Fibroblast of skin of back (primary cell): ENCODE measurements at places on chromosomes 11 and 22.

- DNase-seq = peak; percentile 80
Observed at GRCh38 chr22:37560608-37561211, 430 bp downstream of the CDC42EP1 start.

DNA sequence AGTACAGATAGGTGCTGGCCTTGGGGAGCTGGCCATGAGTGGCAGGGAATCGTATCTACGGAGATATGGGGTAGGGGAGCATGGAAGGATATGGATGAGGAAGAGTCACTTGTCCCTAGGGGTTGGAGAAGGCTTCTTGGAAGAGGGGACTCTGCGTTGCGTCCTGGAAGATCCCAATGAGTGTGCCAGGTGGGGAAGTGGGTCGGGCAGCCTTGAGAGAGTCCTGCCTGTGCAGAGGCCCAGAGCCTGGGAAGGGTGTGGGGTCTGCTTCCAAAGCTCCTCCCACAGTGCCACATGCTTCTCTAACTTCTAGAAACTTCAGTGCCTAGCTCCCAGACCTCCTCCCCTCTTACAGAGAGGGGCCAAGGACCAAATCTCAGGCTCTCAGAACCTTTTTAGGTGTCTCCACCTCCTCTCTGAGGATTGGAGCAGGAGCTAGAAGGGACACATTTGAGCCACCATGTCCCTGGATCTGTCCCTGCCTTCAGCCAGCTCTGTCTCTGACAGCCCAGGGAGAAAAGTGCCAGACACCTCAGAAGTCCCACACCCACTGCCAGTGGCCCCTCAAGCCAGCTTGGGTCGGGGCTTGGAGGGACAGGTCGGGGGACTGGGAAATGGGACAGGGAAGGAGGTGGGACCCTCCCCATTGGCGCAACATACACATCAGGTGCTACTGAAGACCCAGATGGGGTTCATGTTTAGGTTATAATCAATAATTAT lies 11.0 kb downstream of the RHBDD3 start:
- no peak for DNase-seq

GRCh38 chr11:17611049-17611448 lies 64.0 kb downstream of the OTOG start:
- no peak for DNase-seq

DNA sequence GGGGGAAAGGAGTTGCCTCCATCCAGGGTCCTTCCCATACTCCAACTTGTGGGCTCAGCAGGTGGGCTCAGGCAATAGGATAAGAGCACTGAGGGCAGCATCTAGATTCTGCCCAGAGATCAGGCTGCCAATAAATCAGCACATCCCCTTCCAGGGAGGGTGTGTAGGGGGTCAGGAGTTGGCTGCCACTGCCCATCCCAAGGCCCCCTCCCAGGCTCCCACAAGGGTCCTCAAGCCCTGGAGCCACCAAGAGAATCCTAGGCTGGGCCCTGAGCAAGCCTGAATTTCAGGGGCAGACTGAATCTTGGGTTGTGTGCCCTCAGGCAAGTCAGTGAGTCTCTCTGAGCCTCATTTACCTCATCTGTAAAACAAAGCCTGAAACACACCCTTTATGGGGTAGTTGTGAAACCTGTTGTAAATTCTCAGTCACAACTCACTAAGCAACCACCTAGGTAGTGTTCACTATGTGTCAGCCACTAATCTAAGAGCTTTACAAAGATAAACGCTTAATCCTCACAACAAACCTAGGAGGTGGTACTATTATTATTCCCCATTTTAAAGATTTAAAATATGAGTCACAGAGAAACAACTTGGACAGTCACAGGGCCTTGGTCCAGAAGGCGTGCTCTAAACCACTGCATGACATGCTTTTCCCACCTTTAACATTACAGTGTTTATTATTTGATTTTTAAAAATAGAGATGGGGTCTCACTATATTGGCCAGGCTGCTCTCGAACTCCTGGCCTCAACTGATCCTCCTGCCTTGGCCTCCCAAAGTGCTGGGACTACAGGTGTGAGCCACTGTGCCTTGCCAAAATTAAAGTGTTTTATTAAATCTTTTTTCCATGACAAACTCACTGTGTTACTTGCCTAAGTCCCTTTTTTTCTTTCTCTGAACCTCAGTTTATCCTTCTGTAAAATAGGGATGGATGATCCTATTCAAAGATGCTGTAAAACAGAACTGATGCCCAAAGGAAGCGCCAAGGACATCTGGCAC lies 36.2 kb downstream of the LMO1 start:
- DNase-seq = no peak

- DNase-seq = no peak
Observed at GRCh38 chr22:25650833-25651232, 86.4 kb downstream of the GRK3 start.

DNA sequence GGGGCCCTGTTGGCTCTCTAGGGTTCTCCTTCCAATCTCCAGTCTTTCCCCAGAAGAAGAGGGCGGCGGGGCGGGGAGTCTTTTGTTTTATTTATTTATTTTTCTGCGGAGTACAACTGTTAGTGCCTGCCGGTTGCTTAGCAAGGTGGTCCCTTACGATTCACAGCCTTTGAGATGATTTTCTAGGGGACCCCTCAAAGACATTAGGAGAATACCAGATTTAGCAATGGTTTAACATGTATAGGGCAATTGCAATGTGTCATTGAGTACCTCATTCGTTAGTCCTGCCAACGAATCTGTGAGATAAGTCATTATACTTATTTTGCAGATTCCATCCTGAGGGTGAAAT lies 307 bp upstream of the MRPL16 start:
- no peak for DNase-seq

DNA sequence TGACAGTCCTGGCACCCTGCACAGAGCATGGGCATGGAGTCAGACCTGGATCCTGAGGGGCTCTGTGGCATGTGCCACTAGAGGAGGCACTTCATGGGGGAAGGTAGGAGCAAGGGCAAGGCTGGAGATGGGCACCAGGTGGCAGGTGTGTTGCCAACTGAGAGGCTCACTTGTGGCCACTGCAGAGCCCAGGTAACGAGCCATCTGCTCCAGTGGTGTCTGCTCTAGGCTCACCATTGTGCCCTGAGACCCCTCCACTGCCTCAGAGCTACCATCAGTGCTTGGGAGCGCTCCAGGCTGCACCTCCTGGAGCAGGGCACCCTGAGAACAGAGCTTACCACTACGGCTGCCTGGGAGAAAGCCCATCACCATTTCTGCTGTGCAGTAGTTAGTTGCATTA lies 1.3 kb upstream of the ZDHHC8 start:
- no peak for DNase-seq

GRCh38 chr11:103051981-103052380 lies 40.0 kb downstream of the DCUN1D5 start:
- DNase-seq = peak; percentile 89

GRCh38 chr11:9250139-9250582 lies 15.0 kb downstream of the DENND5A start:
- no peak for DNase-seq

- no peak for DNase-seq
Observed at GRCh38 chr11:73205661-73206343, 12.3 kb upstream of the P2RY2 start.

GRCh38 chr11:96278039-96278897 lies 64.7 kb downstream of the MAML2 start:
- DNase-seq = no peak

GRCh38 chr22:39152024-39152510 lies 413 bp downstream of the CBX7 start:
- DNase-seq = no peak

GRCh38 chr11:77106321-77106720 lies 3.7 kb downstream of the OMP start:
- DNase-seq = no peak

GRCh38 chr11:33891714-33892327 lies at the start of gene LMO2:
TSS of gene LMO2 (minus strand) at chr11:33892076. CDS start at chr11:33869716, 22,360 bp downstream.
- DNase-seq = no peak

GRCh38 chr11:112995423-112996090 lies 34.3 kb downstream of the NCAM1 start:
- DNase-seq = no peak

GRCh38 chr11:43458486-43458885 lies 99.8 kb downstream of the TTC17 start:
- DNase-seq = no peak

DNA sequence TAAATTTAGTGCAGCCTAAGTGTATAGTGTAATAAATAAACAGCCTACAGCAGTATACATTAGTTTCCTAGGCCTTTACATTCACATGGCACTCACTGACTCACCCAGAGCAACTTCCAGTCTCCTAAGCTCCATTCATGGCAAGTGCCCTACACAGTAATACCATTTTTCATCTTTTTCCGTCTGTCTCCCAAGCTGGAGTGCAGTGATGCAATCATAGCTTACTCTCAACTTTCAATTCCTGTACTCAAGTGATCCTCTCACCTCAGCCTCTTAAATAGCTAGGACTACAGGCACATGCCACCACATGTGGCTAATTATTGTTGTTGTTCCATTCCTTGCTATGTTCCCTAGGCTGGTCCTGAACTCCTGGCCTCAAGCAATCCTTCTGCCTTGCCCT lies 54.4 kb downstream of the FCHSD2 start:
- no peak for DNase-seq

DNA sequence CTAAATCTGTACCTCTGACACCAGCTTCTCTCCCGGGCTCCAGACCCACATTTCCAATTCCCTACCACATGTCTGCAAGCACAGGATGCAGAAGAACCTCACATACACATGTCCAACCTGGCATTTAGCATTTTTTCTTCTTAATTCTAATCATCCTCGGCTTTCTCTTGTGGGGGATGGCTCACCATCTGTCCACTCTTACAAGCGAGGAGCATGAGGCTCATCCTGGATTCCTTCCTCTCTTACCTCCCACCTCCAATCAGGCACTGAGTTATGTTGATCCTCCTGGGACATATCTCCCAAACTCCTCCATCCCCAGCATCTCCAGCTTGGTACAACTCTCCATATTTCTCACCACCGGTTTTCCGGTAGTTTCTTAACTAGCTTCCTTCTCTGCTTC lies 149.8 kb upstream of the LARGE1 start:
- DNase-seq = no peak

DNA sequence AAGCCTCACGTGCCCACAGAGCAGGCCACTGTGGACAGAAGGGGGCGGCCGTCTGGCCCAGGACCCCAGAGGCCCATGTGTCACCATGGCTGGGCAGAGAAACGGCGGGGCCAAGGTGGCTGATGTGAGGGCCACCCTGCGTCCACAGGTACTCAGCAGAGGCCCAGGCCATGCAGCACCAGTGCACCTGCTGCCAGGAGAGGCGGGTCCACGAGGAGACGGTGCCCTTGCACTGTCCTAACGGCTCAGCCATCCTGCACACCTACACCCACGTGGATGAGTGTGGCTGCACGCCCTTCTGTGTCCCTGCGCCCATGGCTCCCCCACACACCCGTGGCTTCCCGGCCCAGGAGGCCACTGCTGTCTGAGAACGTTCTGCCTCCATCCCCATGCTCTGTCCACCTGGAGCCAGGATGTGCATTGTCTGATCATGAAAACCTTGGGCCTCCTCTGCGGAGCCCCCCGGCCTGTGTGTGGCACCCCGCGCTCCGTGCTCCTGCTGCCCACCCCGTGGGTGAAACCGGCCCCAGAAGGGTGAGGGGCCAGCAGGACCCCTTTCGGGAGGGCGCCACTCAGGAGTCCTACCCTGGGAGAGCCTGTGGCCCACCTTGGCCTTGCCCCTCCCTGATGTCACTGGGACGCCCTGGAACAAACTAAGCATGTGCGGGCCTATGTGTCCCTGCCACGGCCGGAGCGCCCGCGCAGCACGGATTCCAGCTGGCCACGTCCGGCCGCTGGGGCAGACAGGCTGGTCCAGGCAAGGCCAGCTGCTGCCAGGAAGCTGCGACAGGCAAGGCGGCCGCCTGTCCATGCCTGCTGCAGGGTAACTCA lies 38.6 kb downstream of the MUC5B start:
- DNase-seq = no peak

GRCh38 chr22:36182056-36182455 lies 19.6 kb downstream of the APOL4 start:
- no peak for DNase-seq

- DNase-seq = no peak
Observed at GRCh38 chr11:17525570-17525969, 18.6 kb downstream of the USH1C start.

DNA sequence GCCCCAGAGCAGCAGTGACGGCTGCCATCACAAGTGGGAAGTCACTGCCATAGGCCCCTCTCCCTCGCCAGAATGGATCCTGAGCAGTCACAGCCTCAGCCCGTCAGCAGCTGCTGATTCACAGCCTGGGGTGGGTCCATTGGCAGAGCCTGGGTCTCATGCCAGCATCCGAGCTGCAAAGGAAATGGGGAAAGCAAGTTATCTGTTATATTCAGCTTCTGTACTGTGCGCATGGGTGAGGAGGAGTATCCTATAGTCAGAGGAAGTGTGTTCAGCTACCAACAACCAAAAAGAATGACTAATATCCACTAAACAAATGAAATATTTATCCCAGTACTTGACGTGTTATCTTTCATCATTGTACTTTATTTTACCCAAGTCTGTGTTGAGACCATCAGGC lies 119.7 kb downstream of the RCN1 start:
- DNase-seq = peak; percentile 43

GRCh38 chr11:66878474-66878873 lies 21.6 kb downstream of the LRFN4 start:
- DNase-seq = peak; percentile 45

GRCh38 chr11:118238929-118239328 lies 13.2 kb downstream of the MPZL3 start:
- DNase-seq = no peak

DNA sequence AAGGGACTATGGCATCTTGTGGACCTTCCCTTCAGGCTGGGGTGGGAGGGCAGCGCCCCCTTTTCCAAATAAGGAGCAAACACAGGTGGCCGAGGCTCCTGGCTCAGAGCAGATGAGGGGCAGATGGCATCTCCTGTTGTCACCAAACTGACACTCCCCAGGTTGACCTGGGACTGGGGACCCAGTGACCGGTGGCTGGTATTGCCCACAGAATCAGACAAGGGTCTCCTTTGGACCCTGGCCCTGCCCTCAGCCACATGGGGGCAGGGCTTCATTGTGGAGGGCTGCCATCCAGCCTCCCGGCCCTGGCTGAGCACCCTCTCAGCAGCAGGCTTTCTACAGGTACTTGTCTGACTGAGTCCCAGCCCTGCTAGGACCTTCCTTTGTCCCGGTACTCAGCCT lies 842 bp upstream of the SIGIRR start:
- DNase-seq = no peak

DNA sequence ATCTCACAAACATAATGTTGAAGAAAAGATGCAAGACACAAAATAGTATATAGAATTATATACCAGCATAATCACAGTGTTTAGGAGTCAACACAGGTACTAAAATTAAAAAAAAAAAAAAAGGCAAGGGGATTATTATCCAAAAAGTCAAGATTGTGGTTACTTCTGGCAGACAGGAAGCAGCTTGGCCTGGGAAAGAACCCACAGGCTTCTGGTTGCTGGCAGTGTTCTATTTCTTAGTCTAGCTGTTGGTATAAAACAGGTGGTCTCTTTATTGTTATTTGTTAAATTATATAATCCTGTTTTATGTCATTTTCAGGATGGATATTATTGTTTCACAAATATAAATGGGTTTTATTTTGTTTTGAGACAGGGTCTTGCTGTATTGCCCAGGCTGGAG lies 54.0 kb downstream of the C11orf58 start:
- peak; percentile 33 for DNase-seq

- no peak for DNase-seq
Observed at GRCh38 chr11:79544361-79544760, 103.5 kb upstream of the TENM4 start.
